ENCODE measurements at places on chromosomes 12 and 14.

DNA sequence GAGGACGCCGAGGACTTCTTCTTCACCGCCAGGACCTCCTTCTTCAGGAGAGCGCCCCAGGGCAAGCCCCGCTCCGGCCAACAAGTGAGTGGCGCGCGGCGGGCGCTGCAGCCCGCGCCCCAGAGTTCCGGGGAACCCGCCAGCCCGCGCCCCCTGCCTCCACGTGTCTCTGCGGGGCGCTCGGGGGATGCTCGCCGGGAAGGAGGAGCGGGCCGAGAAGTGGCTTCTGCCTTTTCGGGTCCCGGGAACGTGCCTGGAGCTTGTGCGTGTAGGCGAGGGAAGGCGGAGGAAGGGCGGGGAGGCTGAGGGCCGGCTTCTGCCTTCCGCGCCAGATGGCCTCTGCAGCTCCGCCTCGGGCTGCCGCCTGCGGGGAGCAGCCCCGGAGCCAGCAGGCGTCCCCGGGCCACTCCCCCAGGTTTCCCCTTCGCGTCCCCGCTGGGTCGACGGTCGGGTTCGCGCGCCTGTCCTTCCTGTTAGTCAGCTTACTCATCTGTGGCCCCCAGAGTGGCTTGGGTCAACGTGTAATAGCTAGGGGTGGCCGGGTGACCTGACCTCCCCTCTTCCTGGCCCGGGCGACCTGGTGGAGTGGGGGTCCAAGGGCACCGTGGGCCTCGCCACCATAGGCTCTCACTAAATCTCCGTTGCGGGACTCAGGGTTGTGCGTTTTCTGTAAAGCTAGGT lies 505 bp downstream of the RASSF3 start:
- peak; percentile 64 for DNase-seq

- DNase-seq = no peak
Measured at GRCh38 chr12:2013527-2014223, 9.4 kb upstream of the DCP1B start.

DNA sequence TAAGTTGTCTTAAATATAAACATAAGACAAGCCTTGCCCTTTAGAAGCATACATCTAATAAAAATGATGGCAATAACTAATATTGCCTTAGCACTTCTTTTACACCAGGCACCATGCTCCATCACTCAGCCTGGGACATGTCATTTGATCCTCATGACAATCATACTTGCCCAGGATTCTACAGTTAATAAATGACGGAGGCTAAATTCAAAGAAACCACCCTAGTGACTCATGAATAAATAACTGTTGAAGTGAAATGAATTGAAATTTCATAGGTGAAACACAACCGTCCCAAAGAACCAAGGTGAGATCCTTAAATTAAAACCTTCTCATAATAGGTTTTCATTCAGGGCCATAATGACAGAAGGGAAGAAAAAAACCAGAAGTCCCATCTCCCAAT lies 89.5 kb downstream of the GRIN2B start:
- no peak for DNase-seq

DNA sequence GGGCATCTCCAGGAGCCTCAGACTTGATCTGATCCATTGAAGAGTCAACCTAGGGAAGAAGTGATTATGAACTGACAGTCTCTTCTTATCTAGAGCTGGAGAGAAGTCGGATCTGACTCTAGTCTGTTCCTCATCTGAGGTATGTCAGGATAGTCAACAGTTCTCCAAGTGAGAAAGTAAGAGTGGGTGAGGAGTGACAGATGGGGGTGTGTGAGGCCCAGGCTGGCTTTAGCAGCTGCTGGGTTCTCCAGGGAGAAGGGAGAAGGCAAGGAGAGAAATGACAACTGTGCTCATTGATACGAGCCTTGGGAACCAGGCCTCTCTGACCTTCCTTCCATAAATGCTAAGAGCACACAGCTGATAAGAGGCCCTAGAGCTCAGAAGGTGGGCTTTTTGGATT lies 53.3 kb downstream of the IRAK3 start:
- DNase-seq = no peak

DNA sequence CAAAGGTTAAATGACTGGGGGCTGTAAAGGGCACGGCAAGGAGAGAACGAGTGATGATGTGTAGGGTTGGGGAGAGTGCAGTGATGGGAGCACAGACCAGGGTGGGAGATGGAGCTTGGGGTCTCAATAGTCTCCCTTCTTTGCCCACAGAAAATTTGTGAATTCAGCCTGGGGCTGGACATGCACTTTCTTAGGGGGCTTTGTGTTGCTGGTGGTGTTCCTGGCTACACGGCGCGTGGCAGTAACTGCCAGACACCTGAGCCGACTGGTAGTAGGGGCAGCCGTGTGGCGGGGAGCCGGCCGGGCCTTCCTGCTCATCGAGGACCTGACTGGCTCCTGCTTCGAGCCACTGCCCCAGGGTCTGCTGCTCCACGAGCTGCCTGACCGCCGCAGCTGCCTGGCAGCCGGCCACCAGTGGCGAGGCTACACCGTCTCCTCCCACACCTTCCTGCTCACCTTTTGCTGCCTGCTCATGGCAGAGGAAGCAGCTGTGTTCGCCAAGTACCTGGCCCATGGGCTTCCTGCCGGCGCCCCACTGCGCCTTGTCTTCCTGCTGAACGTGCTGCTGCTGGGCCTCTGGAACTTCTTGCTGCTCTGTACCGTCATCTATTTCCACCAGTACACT lies 1.7 kb downstream of the FITM1 start:
- no peak for DNase-seq

DNA sequence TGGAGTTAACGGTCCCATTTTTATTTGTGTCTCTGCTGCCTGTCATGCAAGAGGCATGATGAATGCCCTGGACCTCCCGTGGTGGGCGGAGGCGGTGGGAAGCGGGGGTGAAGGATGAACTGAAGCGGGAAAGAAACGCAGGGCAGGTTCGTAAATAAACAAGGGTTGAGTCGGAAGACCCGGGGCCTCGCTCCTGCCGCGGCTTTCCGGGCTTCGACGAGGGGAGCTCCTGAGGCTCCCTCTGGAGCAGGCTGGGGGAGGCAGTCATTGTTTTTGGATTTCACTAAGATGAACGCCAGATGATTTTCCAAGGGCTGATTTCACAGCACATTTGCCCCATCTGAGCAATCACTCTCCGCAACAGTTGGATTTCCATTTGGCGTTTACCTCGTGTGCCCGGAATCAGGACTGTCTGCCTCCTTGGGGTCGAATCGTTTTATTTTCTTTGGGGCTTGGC lies 130.2 kb downstream of the SLC38A6 start:
- no peak for DNase-seq

DNA sequence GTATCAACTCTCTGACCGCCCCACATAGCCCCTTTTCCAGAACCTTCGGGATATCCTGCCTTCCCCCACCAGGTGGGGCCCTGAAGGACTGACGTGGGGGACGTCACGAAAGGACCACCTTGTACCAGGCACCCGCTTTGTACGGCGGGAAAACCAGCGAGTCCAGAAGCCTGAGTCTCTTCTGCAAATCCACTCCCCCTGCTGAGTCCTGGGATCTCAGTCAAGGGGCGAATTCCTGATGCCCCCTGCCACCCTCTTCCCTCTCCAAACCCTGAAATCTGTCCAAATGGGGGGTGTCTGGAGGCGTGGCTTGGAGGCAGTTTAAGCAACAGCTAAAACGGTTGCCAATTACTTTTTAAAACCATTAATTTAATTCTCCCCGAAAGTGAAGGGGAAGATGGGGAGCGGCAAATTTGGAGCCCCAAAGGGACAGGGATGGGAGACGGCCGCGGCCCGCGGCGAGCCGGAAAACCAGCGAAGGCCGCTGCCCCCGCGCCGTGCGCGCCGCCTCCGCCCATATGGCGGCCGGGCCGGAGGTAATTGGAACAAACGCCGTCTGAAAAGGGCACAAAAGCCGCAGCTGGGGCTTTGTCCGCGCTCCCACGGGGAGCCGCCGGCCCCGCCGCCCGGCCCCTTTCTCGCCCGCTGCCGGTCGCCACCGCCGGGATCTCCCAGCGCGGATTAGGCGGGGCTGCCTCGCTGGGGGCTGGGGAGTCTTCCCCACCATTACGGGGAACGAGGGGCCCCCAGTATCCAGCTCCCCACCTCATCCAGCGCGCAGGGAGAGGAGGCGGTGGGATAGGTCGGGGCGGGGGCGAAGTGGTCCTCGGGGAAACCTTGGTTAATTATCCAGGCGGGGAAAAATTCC lies 6.6 kb downstream of the LHX5 start:
- no peak for DNase-seq

DNA sequence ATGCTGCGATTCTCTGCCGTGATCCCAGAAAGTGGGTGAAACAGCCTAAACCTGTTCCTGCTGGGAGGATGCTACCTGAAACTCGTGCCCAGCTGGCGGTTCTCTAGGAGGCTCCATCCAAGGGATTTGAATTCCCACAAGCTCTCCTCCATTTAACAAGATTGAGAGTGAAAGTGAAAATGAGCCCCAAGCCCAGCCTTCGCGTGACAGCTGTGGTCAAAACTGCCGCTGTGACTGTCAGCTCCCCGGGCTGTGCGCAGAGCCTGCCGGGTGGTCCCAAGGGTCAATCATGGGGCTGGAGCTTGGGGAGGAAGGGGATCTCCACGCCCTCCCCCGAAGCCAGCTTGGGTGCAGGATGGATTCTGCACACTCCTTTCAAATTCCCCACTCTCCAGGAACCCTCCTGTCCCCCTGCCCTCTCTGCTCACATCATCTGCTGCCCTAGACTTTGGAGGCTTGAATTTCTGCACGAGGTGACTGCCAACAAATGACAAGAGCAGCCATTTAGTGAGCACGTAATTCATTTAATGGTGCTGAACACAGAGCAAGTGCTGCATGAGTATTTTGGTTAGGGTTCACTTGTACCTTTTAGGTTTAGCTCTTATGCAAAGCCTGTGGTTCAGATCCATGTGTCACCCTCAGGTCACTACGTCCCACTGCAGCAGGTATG lies 5.3 kb downstream of the ASB2 start:
- peak; percentile 53 for DNase-seq

- no peak for DNase-seq
Measured at GRCh38 chr14:32450919-32451675, 122.0 kb downstream of the AKAP6 start.

DNA sequence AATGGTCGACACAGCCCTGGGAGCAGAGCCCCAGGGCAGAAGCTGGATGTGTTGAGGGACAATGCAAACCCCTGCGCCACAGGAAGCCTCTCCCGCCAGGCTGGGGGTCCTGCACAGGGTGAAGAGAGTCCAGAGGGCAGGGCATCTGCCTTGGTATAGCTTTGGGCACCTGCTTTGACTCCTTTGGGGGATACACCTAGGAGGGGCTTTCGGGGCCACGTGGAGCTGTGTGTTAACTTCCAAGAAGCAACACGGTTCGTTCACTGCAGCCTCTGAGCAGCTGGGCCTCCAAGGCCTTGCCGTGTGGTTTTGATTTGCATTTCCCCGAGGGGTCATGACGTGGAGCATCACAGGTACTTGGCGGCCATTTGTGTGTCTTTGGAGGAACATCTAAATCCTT lies 5.8 kb upstream of the PUS1 start:
- DNase-seq = no peak

GRCh38 chr12:132121283-132121682 lies 22.8 kb downstream of the DDX51 start:
- no peak for DNase-seq

DNA sequence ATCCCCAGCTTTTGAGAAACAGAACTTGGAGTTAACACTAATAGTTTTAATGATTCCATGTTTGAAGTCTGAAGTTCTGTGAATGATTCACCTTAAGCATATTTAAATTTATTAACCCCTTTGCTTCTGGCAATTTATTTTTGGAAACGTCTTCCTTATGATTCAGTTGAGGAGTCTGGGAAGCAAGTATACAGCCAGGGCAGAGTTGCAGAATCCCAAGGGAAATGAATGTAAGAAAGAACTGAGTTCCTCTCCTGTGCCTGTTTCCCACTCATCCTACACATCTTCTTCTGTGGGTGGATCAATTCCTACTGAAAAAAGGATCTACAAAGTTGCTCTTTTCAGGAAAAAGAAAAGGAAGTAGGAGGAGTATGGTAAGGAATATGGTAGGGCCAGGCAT lies 108.2 kb upstream of the CCDC91 start:
- DNase-seq = no peak

GRCh38 chr14:24721775-24722174 lies 87.8 kb upstream of the GZMB start:
- DNase-seq = no peak

GRCh38 chr14:74929242-74929641 lies 6.2 kb upstream of the RPS6KL1 start:
- no peak for DNase-seq

All from CD4-positive, alpha-beta T cell treated with Interleukin-21 for 1 hour (primary cell).